ENCODE measurements at places on chromosomes 7 and 10.

DNA sequence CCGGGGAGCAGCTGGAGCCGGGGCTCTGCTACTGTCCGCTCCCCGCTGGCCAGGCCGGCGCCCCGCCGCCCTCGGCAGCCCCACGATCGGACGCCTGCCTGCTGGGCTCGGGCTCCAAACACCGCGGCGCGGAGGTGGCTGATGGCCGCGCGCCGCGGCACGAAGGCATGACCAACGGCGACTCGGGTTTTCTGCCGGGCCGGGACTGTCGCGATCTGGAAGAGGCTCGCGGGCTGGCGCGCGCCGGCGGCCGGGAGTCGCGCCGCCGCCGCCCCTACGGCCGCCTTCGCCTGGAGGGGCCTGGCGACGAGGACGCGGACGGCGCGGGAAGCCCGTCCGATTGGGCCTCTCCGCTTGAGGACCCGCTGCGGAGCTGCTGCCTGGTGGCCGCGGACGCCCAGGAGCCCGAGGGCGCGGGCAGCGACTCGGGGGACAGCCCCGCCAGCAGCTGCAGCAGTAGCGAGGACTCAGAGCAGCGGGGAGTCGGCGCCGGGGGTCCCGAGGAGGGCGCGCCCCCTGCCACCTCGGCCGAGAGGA is 570 bp downstream of the TBC1D12 start:
- DNase-seq = no peak

DNA sequence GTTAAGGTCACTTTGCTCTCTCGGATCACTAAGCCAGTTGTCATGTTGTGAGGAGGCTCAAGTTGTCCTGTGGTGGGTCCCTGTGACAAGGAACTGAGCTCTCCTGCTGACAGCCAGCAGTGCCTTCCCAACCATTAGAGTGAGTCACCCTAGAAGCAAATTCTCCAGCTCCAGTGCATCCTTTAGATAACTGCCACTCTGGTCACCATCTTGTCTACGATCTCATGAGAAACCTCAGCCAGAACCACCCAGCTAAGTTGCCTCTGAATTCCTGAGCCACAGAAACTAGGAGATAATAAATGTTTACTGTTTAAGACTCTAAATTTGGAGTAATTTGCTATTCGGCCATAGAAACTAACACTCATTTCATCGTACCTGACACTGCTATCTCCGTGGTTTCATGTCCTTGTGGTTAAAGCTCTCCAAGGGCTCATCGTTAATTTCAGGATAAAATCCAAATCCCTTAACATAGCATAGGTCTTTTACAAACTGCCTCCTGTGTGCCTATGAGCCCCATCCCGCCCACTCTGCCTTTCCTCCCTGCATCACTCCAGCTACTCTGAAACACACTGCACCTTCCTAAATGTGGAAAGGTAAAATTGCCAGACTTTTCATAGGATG is 56.5 kb upstream of the WIPF3 start:
- DNase-seq = no peak

- DNase-seq = no peak
These were observed 2.1 kb downstream of the ADK start for GRCh38 chr10:74153123-74153522.

- no peak for DNase-seq
These were observed 281.9 kb downstream of the CAMK1D start for GRCh38 chr10:12631216-12631615.

DNA sequence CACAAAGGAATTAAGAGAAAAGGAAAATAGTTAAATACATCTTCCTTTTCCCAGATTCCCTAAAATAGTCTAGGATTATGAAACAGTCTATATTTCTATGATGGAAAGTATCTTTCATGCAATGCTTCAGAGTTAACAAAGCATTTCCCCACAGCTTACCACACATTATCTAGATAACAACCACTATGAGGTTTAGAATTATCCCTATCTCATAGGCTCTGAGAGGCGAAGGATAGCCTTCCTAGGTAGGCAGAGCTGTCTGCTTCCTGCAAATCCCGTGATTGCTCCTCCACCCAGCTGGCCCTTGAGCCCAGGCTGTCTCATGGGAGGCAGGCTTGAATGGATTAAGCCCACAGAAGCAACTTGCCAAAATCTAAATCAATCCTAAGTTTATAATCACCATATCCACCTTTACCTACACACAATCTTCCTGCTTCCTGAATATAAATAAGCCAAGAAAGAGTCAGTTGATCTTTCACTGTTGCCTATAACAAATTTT is 321.4 kb upstream of the AOAH start:
- DNase-seq = no peak

- no peak for DNase-seq
These were observed 74.4 kb upstream of the STK17A start for GRCh38 chr7:43508461-43508860.

Data from activated T-cell treated with anti-CD3 and anti-CD28 coated beads for 4 hours (primary cell).